ENCODE measurements at places on chromosomes 1 and 21.

DNA sequence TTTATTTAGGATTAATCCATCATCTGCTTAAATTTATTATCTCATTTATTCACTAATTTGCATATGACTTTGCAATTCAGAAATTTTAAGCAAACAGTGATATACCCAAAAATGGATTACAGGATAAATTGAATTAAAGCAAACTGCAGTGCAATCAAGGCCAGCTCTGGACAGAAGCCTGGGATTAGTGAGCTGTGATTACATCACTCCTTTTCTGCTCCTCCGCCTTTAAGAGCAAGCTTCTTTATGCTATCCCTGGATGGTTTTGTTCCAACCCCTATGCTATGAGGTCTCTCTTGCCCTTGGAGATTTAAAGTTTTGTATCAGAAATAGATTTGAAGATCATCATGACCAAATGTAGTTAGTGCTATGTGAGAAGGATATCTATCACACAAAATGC is 32.6 kb downstream of the GPR52 start:
- no peak for DNase-seq

GRCh38 chr1:160727316-160727640 is 11.8 kb upstream of the SLAMF7 start:
- no peak for DNase-seq

- DNase-seq, result no peak
Observed at GRCh38 chr1:86928819-86929218, 14.4 kb downstream of the HS2ST1 start.

- DNase-seq, result no peak
Observed at GRCh38 chr1:206464456-206464964, 5.8 kb upstream of the IKBKE start.

DNA sequence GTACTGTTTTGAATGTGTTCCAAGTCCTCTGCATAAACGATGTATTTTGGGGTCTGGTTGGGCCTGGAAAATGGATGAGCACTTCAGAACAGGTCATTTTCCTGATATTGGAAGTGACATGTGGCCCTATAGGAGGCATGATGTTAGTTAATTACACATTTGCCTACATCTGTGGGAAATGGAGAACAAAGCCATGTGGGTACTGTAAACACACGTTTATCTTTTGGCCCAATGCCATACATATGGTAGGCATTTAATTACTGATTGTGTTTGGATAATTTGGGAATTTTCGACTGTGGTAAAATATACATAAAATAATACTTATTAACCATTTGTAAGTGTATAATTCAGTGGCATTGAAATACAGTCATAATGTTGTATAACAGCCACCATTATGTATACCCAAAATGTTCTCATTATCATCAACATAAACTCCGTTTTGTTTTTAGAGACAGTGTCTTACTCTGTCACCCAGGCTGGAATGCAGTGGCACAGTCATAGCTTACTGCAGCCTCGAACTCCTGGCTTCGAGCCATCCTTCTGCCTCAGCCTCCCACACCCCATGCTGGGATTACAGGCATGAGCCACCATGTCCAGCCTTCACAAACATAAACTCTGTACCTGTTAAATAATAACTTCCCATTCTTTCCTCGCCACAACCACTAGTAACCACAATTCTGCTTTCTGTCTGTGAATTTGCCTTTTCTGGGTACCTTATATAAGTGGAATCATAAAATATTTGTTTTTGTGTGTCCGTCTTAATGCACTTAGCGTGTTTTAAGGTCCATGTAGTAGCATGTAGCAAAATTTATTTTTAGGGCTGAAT is 11.9 kb upstream of the RNPEP start:
- DNase-seq, result no peak

- no peak for DNase-seq
Observed at GRCh38 chr1:36669262-36669661, 186.5 kb upstream of the CSF3R start.

DNA sequence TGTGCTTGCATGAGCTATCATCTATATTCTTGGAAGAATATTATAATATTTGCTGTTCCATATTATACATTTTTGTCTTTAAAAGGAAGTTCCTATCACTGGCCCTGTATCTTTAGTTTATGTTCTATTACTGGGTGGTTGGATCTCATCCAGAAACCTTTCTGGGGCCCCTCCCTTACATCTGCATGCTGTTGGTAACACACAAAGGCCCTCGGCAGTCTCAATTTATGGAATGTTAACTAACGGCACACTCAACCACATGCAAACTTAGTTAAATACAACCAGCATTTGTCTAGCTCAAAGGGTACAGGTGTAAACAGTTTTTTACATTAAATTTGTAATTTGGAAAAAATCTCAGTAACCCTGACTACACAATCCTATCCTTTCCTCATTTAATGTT is 9.7 kb upstream of the HYI start:
- DNase-seq, result no peak

DNA sequence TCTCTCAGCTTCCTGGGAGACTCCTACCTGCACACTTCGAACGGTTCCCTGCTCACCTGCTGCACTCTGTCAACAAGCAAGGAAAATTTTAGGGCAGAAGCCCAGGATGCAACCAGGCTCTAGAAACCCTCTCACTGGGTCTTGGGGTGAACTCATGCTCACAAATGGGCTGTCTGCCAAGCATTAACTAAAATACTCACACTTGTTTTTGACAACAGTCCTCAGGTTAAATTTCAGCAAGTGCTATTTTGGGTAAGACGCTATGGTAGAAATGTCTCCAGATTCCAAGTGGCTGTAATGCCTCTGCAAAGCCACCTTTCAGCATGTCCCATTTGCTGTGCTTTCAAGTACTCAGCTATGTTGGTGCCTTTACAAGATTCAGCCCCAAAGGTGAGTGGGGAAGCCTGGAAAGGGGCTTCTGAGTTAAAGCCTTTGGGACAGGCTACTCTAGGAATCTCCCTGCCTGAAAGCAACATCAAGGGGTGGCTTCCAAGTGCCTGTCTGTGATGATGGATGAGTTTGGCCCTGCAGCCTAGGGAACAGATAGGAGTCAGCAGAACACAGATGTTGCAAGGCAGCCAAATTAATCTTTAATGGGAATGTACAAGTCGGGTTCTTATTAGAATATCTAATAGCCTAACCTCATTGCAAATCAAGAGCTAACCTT is 211.9 kb upstream of the SPAG17 start:
- no peak for DNase-seq

DNA sequence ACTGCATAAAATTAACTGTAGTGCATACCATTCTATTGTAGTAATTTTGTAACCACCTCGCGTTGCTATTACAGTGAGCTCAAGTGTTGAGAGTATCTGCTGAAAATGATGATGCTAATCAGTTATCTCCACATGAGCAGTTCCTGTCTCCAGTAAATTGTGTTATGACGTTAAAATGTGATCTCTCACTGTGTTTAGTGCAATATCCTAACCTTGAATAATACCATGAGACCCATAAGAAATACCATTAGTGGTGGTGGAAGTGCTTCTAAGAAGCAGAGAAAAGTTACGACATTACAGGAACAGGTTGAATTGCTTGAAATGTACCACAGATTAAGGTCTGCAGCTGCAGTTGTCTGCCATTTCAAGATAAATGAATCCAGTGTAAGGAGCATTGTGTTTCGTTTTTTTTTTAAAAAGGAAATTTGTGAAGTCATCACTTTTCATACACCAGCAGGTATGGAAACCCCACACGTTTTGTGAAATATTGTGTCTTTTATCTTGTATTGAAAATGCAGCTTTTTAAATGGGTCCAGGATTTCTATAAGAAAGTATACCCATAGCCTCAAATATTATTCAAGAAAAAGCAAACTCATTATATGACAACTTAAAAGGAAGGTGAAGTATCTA is 72.5 kb downstream of the ANGPTL1 start:
- DNase-seq, result no peak

- no peak for DNase-seq
Observed at GRCh38 chr1:77509051-77509492, 173.4 kb downstream of the ZZZ3 start.

GRCh38 chr1:40956407-40956806 is 23.1 kb upstream of the CTPS1 start:
- DNase-seq, result no peak

GRCh38 chr1:203143641-203144040 is 16.1 kb downstream of the ADORA1 start:
- DNase-seq, result no peak

DNA sequence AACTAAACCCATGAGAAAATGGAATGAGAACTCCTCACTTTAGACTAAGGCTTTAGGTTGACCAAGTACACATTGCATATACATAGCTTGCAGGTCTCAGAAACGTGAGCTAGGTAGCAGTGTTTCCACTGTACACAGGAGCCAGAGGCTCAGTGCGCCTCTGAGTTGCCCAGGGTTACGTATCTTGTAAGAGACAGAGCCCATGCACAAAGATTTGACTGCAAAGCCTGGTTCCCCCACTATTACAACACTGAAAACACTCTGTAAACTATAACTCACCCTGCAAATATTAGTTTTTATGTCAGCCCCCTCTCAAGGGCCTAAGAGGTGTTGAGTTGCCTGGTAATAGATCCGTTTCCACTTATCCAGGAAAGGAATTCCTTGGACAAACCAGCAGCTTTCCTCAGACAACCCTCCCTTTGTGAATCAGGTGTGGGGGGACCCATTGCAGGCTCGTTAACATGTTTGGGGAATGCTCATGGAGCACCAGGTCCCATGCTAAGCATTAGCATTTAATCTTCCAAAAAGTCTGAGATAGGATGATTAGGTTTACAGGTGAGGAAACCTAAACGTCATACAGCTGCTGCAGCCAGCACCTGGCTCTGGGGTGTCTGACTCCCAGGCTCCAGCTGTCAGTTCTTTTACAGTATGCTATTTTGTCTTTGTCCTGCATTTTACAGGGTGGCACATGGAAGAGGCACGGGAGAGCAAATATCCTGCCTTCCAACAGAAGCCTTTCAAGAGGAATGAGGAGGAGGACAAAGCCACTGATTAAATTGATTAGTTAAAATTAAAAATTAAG is 25.7 kb downstream of the TENT5C start:
- DNase-seq, result no peak

DNA sequence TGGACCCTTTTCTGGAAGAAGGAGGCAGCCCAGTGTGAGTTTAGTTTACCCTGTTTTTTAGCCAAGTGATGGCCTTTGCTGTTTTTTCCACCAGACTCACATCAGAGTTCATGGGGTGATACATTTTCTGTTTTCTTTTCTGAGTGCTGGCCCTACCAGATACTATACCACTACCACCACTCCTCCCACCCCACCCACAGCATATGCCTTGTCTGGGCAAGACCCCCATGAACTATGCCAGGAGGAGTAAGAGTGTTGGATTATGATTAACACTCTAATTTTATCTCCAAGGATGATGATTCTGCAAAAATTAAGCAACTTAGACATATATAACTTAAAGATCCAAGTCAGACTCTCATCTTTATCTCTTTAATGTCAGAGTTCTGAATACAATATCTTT is 26.1 kb downstream of the FABP3 start:
- DNase-seq, result no peak

GRCh38 chr1:161864577-161864976 is 98.5 kb downstream of the ATF6 start:
- no peak for DNase-seq
